ENCODE measurements at places on chromosomes 7 and 10. TPM values are rescaled to one million over a fixed set of nuclear protein-coding genes. Genes with fewer than 3 reads are reported as not detected.

DNA sequence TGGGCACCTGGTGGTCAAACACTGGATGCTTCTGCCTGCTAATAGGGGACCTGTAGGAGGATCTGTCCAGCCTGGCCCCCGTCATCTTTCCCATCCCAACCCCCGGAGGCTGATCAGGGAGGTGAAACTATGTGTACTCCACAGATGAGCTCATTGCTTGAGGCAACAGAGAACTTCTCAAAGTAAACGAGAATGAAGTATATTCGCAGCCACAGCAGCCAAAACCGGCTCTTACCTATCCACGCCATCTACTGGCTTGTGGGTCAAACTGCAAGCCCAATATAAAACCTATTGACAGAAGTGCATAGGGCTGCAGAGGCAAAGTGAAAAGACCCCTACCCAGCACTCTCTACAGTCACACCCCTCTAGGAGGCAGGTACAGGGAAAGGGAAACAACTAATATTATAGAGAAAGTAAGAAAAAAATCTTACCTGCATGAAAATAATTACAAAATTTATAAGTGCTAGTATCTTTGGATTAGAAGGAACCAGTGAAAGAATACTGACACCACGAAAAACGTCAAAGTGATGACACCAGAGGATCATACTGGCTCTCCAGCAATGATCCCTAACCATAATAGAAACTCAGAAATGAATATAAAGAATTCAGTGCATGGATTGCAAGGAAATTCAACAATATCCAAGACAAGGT is 973.5 kb downstream of the ANKRD7 start:
- no peaks in the 10 kb centered on the region for H3K36me3 ChIP-seq
- no peak for DNase-seq
- no peaks in the 10 kb centered on the region for H3K4me1 ChIP-seq
- no peak overlapping the region for H3K4me3 ChIP-seq
- no peak overlapping the region for H3K27ac ChIP-seq
- no peaks in the 10 kb centered on the region for H3K27me3 ChIP-seq

- DNase-seq: no peak
- peaks cover 64% of the 10 kb centered on the region for H3K4me1 ChIP-seq
- no peaks in the 10 kb centered on the region for H3K27me3 ChIP-seq
- no peak overlapping the region for H3K4me3 ChIP-seq
Measured at GRCh38 chr10:3803927-3804741, 19.1 kb upstream of the KLF6 start.

SFXN4 gene
- total RNA-seq: 45.4 TPM

GRCh38 chr7:75945297-75946168 is 30.6 kb downstream of the POR start:
- H3K36me3 ChIP-seq: no peaks in the 10 kb centered on the region
- H3K4me1 ChIP-seq: peaks cover 68% of the 10 kb centered on the region
- H3K27ac ChIP-seq: peak overlapping the region; percentile 76

DNA sequence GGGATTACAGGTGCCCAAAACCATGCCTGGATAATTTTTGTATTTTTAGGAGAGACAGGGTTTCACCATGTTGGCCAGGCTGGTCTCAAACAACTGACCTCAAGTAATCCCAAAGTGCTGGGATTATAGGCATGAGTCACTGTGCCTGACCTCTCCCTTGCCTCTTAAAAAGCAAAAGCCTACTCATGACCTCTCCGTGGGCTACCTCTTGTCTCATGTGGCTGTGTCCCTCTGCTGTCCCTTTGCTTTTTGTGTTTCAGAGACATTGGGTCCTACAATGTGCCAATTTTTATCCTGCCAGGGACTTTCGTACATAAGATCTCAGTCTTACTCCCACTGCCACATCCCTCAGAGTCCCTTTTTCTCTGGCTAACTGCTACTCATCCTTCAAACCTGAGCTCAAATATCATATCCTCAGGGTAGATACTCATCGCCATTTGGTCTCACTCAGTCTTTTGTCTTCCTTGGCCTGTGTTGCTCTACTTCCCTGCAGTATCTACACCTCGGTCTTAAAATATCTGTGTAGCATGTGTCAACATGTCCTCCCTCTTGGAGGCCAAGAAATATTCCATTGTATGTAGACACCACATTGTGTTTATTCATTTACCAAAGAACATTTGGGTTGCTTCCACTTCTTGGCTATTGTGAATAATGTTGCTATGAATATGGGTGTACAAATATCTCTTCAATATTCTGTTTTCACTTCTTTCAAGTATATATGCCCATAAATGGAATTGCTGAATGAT is 465.0 kb upstream of the KLF6 start:
- H3K4me3 ChIP-seq: no peak overlapping the region
- H3K36me3 ChIP-seq: no peaks in the 10 kb centered on the region
- no peaks in the 10 kb centered on the region for H3K27me3 ChIP-seq
- no peak overlapping the region for H3K27ac ChIP-seq
- DNase-seq: no peak
- peaks cover 4% of the 10 kb centered on the region for H3K4me1 ChIP-seq

FAM241B gene
- not detected for total RNA-seq

GRCh38 chr10:14686356-14686755 is 88.3 kb downstream of the FAM107B start:
- H3K4me1 ChIP-seq: no peaks in the 10 kb centered on the region
- DNase-seq: no peak
- no peaks in the 10 kb centered on the region for H3K36me3 ChIP-seq
- no peak overlapping the region for H3K4me3 ChIP-seq

Data from gastrocnemius medialis (tissue), 4 donors.